DMS79 (cell line): ENCODE measurements at places on chromosomes 3 and 15.
A peak's percentile ranks its signal among the peaks of the same experiment; 100 is the strongest.

- no peak for DNase-seq
These were observed 37.2 kb downstream of the ECT2 start for GRCh38 chr3:172787746-172788145.

- no peak for DNase-seq
These were observed 6.7 kb downstream of the GK5 start for GRCh38 chr3:142218703-142219102.

DNA sequence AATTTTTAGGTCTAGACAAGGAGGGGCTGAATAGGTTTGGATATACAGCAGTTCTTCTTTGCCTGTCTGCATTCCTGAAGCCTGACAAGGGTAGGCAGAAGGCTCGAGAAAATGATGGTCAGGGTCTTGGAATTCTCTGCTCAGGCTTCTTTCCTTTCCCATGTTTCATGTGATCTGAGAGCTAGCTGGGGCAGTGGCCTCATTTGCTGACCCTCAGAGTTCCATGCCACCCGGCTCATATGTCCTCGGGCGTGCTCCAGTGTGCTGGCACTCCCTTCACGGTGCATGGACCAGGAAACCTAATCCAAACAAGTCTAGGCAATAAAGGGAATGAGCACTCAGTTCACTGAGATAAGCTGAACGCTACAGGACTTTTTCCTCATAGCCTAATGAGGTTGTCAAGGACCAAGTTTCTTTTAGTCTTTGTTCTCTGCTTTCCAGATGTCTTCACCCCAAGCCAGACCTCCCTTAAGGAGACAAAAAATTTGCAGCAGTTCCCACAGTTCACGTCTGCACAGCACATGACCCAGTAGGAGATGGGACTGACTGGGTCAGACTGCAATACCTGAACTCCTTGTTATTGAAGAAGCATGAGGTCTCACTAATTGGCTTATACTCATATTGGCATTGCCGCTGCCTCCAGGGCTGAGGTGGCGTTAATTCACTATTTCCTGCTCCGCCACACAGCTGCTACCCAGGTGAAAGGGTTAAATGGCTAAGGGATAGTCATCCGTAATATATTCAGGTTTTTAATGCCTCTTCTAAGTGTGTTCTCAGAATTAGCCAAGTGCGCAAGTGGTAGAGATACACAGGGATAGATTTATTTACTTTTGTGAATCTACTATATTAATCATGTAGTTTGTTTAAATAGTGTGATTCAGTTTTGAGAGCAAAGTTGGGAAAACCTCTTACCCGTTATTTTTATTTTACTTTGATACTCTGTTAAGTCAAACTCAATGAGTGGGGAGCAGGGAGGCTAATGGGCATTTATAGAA, 15.3 kb upstream of the RTP4 start:
- no peak for DNase-seq

DNA sequence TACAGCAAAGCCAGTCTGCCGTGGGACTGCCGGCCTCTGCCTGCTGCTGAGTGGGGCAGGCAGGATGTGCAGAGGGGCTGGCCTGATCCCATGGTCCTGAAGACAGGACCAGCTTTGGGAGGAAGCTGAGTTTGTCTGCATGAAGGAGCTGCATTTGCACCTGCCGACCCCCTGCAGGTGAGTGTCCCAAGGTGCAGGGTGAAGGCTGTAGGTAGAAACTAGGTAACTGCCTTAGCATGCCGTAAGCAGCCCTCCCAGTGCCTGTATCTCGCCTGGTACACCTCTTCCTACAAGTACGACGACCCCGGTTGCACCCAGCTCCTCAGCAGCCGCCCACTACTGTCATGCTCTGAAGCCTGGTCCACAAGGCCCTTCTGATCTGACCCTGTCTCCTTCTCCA, 34.9 kb downstream of the AMOTL2 start:
- no peak for DNase-seq

DNA sequence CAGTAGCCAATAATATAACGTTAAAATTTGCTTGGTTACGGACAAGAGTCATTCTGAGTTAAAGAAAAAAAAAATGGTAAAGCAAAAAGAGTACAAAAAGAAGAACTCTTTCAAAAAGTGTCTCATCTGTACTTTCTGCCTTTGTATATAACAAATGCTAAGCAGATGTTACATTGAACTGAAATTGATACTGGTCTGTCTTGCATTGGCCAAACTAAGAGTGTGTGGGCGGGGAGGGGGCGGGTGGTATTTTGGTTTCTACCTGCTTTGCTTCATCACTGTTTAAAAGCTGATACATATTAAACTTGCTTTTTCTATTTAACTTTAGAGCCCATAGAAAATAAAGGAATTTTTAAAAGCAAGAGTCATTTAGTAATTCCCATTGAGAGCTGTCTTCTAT, 215.0 kb upstream of the THBS1 start:
- DNase-seq = no peak

- no peak for DNase-seq
These were observed 294.2 kb upstream of the SEMA6D start for GRCh38 chr15:47422881-47423665.

GRCh38 chr15:41561777-41562145, 2.7 kb downstream of the TYRO3 start:
- no peak for DNase-seq

DNA sequence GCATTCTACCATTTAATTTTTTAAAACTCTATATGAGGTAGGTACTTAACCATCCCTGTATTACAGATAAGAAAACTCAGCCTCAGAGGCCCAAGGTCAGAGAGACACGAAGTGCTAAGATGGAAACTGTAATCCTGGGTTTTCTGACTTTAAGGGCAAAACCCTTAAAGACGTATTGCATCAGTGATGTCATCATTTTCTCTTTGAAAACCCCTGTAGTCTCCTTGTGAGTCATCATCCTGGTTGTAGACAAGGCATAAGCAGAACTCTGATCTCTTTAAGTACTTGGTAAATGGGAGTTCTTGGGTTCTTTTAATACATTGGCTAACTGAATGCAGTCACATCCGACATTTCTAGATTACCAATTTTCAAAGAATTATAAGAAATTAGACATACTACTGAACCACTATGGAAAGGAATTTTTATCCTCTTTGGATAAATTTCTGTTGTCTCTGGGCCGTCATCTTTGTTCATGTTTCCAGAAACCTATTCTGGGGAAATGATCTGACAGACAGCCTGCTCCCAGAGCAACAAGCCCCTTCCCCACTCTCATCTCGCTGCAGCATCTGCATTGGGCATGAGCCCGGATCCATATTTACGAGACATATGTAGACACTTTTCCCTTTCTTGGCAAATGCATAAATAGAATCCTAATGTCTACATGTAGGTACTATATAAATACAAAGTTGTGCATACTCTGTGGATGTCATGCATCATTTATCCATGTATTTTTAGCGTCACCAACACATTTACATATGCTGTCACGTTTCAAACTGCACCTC, 48.7 kb upstream of the MDFIC2 start:
- no peak for DNase-seq

- DNase-seq = no peak
These were observed 1.9 kb downstream of the NEIL1 start for GRCh38 chr15:75348562-75349350.

DNA sequence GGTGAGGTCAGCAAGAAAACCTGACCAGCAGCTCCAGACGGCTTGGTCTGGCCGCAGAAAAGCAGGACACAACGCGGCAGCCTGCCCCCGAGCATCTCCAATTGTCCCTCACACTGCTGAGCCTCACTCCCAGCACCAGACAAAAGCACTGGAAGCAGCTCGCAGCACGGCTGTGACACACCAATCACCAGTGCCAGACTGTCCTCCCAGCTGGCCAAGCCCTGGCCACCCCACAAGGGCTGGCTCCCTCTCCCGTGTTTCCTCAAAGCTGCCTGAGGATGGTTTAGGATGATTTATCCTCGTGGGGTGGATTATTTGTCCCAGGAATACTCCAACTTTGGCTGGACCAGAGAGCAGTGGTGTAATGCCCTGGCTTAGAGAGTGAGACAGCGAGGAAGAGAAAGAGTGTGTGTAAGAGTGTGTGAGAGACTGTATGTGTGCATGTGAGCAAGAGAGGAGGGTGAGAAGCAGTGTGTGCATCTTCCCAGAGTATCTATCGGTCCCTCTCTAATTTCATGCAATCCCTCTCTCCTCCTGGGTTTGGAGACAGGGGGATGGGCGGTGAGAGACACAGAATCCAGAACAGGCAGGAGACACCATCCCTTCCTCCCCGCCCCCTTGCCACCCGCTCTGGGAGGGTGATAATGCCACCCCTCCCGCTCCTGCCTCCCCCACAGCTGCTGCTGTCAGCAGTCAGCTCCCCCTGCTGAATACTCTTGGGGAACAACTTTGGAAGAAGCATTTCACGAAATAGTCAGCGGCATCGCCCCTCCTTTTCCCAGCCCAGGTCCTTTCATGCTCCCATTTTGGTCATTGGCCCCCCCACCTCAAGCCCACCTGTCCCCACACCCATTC, 34.2 kb downstream of the SEMA5B start:
- no peak for DNase-seq

- no peak for DNase-seq
These were observed 35.9 kb downstream of the ITPR1 start for GRCh38 chr3:4528819-4529600.

DNA sequence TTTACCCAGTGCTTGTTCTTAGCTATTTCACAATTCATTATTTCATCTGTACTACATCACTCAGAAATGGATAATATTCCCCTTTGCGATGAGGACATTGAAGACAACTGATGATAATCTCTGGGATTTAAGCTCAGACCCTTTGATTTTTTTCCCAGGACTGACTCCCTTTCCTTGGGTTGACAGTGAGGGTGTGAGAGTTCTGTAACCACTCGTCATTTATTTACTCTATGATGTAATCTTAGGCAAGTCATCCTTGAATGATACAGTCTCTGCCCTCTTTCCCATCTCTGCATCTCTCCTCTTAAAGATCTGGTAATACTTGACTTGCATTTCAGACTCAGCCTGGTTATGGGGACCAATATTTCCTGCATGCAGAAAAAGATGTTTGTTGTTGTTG, 1041.7 kb downstream of the AGBL1 start:
- no peak for DNase-seq

GRCh38 chr15:91282486-91282885, 182.4 kb downstream of the SV2B start:
- no peak for DNase-seq

- DNase-seq = no peak
These were observed 58.0 kb downstream of the CMTM8 start for GRCh38 chr3:32296251-32297204.

- DNase-seq = peak; percentile 10
These were observed 11.5 kb downstream of the ITPR1 start for GRCh38 chr3:4504340-4505261.

DNA sequence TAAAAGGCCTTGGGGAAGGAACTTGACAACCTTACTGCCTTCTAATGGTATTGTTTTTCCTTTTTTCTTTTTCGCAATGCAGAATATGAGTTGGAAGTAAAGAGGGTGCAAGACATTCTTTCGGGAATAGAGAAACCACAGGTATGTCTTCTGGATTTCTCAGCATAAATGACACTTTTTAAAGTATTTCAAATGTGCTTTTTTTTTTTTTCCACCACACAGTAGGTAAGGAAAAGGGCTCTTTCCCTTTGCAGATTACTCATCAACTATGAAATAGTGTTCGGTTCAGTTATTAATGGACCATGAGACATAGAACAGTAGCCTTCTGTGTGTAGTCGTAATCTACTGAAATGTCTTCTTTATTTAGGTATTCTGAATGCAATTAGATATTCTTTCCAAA, 162.4 kb downstream of the GHSR start:
- DNase-seq = no peak

DNA sequence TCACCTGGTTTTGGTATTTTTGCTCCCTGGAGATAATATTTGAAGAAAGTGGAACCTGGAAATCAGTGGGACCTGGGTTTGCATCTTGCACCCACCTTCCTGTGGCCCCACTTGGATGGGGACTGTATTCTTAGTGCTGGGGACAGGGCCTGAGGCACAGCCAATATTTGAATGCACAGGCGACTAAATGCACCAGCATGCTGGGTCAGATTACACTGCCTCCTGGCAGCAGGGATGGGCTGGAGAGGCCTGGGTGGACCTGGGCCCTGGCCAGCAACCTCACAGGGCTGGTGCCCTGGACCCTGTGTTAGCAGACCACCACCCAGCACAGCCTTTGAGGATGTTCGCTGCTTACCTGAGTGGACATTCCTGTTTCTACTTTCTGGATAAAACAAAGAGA, 10.5 kb downstream of the ITIH4 start:
- DNase-seq = no peak

GRCh38 chr15:56838085-56838484, 80.4 kb upstream of the TCF12 start:
- DNase-seq = no peak
